MM.1S (cell line): ENCODE measurements at places on chromosomes 16 and 17.
A peak's percentile ranks its signal among the peaks of the same experiment; 100 is the strongest.

GRCh38 chr16:22355487-22355908 is 18.9 kb downstream of the CDR2 start:
- DNase-seq = peak; percentile 22

DNA sequence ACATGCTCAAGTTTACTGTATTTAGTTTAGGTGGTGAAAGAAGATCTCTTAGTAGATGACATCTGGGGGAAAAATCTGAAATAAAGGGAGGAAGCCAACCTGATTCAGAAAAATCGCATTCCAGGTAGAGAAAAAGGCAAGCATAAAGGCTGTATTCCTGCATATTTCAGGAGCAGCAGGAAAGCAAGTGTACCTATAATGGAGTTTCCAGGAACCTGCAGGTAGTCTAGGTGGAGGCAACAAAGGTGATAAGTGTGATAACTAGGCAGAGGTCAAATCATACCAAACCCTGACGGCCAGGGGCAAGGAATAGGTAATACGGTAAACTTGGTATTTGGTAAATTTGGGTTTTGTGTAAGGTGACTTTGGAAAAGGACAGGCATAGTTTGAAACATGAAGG is 132.8 kb upstream of the GOT2 start:
- no peak for DNase-seq

DNA sequence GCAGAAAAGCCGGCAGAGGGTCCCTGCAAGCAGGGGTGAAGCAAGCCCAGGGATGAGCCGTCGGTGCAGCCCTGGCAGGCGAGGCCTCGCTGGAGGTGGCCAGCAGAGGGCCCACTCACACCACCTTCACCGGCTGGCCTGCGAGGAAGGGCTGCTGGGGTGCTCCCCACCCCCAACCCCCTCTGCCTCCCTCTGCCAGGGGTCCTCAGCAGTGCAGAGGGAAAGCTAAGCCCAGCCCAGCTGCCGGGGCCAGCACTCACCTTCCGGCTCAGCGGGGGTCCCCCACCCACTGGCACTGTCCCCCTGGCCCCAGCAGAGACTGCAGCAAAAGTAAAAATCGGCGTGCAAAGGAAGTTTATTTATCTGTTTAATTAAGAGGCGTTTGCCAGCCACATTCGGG is 113.4 kb downstream of the ENGASE start:
- DNase-seq = no peak

DNA sequence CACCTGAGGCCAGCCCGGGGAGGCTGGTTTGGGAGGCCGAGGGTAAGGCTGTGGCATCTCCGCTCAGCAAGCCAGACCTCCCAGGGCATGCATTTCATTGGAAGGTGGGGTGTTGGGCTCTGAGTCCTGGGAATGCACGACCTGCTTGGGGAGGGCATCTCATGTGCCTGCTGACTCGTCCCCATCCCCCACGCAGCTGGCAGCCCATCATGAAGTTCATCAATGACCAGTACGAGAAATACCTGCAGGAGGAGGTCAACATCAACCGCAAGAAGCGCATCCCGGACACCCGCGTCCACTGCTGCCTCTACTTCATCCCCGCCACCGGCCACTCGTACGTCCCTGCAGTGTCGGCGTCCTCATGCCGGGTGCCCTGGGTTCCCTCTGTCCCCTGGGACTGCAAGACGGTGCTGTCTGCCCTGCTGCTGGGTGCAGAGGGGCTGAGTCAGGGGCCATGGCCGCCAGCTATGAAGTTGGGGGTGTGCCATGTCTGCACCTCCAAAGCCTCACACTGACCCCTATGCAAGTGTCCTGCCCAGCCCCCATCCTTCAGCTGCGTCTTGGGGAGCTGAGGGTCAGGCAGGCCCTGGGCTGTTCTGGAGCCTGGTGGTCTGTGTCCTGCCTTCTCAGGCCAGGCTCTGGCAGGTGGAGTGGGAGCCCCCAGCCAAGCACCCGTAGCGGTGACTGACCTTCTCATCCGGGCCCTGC is 347.9 kb downstream of the SEC14L1 start:
- DNase-seq = no peak

DNA sequence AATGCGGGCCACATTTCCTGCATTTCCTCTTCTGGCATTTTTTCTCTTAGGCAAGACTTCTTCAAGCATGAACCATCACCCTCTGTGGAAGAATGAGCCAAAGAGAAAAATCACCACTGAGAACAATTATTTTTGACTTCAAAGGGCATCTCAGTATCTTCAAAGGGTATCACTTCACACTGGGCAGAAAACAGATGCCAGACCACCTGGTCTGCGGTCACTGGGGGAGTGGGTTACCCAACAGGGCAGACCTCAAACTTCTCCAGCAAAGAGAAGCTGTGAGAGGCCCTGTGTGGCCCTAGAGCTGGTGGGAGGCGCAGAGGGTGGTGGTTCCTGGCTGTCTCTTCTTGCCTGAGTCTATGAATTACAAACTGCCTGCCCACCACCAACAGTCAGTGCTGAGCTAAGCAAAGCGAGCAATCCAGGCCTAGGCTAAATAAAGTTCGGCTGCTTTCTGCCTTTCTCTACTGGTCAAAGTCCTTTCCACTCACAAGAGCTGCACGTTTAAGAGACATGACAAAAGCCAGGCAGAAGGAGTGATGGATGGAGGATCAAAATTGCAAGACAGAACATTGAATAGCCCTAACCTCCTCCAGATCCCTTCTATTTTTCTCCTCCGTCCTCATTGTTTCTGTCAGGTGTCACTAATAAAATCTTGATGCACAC is 602.7 kb upstream of the CDH5 start:
- DNase-seq = peak; percentile 85

- DNase-seq = no peak
These were observed 19.8 kb downstream of the RGS9 start for GRCh38 chr17:65156835-65157565.

GRCh38 chr16:17289674-17290635 is 180.8 kb downstream of the XYLT1 start:
- no peak for DNase-seq

DNA sequence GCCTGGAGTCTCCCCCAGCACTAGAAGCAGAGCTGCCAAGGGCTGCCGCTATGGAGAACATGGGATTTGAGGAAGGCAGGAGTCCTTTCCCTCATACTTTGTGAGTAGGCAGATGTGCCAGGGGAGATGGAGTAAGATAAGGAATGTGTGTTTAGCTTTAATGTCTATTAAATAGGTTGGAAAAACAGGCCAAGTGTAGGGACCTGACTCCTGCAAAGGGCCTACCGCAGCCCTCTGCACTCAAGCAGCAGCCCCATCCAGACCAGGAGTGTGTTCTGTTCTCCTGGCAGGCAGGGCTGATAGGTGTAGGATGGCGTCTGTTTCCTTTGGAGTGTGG is 1.8 kb upstream of the MIF4GD start:
- DNase-seq = no peak

DNA sequence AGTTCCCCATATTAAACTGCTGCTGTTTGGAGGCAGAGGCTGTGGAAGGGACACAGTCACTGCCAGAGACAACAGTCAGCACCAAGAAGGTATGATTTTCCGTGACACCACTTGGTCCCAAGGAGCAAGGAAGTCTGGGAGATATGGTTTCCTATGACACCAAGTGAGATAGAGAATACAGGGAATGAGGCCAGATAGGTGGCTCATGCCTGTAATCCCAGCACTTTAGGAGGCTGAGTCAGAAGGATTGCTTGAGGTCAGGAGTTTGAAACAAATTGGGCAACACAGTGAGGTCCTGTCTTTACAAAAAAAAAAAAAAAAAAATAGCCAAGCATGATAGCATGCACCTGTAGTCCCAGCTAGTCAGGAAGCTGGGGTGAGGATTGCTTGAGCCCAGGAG is 90.8 kb downstream of the ABCC12 start:
- no peak for DNase-seq

- DNase-seq = no peak
These were observed 11.5 kb upstream of the BPTF start for GRCh38 chr17:67813803-67814180.

- no peak for DNase-seq
These were observed 10.6 kb downstream of the RBFOX1 start for GRCh38 chr16:7343243-7343642.

- DNase-seq = no peak
These were observed 786 bp upstream of the CACNA1G start for GRCh38 chr17:50559674-50560184.

GRCh38 chr17:2056206-2057174 is 1.6 kb downstream of the HIC1 start:
- DNase-seq = no peak

- DNase-seq = peak; percentile 91
These were observed 10.6 kb downstream of the CA10 start for GRCh38 chr17:52147872-52148271.

DNA sequence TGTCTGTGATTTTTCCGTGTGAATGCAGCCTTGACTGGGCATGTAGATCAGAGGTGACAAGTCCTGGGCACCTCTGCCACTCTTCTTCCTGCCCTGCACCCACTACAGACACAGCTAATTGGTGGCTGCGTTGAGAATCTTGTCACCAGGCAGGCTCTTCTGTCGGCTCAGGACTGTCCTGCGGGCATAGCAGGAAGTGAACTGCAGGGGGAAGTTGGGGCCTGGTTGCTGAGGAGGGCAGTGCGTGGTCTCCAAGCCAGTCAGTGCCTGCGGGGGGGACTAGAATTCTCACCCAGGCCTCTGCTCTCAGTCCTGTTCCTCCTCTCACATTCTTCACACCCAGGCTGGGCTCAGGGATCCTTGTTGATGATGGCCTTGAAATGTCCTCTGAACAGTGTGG is 50.5 kb downstream of the JPH3 start:
- no peak for DNase-seq

- DNase-seq = peak; percentile 56
These were observed 75.3 kb upstream of the TBC1D3K start for GRCh38 chr17:37848690-37849616.

DNA sequence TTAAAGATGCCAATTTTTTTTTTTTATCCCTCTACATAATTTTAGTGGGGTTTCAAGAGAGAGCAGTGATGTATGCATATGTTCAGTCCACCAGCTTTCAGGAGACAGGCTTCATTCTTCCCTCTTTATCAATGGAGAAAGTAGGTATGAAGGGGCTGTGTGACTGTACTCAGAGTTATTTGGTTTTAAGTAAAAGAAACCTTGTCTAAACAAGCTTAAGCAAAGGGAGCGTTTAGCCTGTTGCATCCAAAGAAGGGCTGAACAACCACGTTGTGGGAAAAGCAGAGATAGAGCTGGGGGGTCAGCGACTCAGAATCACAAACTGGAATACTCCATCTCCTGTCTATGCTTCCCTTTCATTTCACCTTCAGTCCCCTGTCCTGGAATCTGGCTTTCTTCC is 50.4 kb upstream of the HAS3 start:
- no peak for DNase-seq
